ENCODE measurements at places on chromosomes 7 and 10.
A peak's percentile ranks its signal among the peaks of the same experiment; 100 is the strongest.

GRCh38 chr10:132827423-132827789 lies 41.5 kb upstream of the NKX6-2 start:
- DNase-seq: no peak

- no peak for DNase-seq
Measured at GRCh38 chr7:126657137-126657536, 595.6 kb downstream of the GRM8 start.

GRCh38 chr10:108112218-108112617 lies 947.7 kb upstream of the SORCS1 start:
- no peak for DNase-seq

DNA sequence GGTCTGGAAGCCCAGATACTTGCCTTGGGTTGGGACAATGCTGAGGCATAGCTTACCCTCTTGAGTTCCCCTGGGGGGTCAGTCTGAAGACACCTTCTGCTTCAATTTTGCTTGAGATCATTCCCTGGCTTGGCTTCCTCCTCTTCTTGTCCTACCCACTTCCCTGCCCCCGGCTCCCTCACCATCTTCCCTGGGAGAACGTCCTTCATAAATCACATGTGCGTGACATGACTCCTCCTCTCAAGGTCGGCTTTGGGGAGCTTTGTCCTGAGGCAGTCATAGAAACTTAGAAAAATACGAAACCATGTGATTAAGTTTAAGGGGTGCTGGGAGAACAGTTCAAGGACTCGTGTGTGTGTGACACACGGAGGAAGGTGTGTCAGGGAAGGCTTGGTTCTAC lies 122.6 kb downstream of the SH2D4B start:
- DNase-seq: no peak

- DNase-seq: peak; percentile 79
Measured at GRCh38 chr7:104207731-104208420, at the start of gene ORC5. Gene ORC5, minus strand, starts transcription at chr7:104208013. Its CDS starts 109 bp downstream, at chr7:104207904.

- DNase-seq: no peak
Measured at GRCh38 chr7:24722386-24723177, 34.7 kb downstream of the GSDME start.

DNA sequence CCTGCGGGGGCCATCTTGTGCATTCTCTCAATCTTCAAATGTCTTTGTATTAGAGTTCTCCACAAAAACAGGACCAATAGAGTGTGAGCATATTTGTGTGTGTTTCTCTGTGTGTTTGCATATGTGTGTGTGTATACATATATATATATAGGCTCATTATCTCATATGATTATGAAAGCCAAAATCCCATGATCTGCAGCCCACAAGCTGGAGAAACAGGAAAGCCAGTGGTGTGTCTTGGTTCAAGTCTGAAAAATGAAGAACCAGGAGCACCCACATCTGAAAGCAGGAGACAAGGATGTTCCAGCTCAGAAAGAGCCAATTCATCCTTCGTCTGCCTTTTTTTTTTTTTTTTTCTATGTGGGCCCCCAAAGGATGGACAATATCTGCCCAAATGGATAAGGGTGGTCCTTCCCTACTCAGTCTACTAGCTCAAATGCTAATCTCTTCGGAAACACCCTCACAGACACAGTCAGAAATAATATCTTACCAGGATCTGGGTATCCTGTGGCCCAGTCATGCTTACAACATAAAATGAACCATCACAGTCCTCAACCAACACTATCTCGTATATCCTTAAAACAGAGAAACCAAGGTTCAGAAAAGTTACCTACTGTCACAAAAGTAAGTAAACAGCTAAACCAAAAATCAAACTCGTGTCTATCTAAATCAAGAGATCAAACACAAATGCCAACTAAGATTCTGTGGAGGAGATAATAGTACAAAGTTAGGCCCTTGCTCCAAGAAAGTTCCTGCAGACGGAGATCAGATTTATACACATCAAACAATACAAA lies 141.9 kb downstream of the JMJD1C start:
- no peak for DNase-seq

GRCh38 chr10:11959966-11960365 lies 82.6 kb downstream of the UPF2 start:
- DNase-seq: no peak

DNA sequence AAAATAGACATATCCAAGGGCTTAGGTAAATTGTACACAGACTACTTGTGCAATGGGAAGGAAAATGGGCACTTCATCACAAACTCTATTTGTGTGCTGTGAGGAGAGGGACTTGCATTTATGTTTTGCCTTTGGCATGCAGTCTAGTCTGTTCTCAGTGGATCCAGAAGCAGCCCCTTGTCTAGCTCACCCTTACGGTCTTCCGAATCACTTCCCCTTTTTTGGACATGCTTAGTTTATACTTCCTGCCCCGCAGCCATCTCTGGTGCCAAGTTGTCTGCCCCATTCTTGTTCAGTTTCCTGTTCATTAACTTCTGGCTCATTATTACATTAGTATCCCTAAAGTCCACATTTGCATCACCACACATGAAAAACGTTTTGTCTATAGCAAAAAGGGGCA lies 161.6 kb downstream of the NRCAM start:
- DNase-seq: no peak

DNA sequence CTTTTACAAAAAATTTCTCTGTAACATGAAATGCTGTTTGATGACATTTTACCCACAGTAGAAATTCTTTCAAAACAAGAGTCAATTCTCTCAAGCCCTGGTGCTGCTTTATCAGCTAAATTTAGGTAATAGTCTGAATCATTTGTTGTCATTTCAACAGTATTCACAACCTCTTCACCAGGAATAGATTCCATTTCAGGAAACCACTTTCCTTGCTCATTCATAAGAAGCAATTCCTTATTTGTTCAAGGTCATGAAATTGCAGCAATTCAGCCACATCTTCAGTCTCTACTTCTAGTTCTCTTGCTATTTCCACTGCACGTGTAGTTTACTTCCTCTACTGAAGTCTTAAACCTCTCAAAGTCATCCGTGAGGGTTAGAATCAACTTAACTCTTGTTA lies 14.1 kb downstream of the STAG3 start:
- no peak for DNase-seq

- no peak for DNase-seq
Measured at GRCh38 chr10:110431659-110432058, 66.0 kb upstream of the DUSP5 start.

DNA sequence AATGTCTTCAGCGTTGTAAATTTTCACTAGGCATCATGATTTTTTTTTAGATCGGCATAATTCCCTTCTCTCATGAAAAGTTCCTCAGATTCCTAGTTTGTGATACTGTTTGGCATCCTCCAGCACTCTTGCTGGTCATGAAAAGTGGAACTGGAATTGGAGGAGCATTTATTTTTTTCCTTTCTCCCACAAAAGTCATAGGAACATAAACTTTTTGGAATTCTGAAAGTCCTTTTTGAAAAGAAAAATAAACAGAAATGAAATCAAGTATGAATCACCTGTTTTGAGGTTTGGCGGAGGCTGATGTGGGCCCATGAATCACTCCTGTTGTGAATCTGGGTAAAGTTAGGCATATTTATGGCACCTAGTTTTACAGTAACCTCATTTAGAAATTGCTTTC lies 17.7 kb downstream of the CACNB2 start:
- no peak for DNase-seq

- DNase-seq: no peak
Measured at GRCh38 chr7:130880668-130881067, 146.7 kb upstream of the KLF14 start.

DNA sequence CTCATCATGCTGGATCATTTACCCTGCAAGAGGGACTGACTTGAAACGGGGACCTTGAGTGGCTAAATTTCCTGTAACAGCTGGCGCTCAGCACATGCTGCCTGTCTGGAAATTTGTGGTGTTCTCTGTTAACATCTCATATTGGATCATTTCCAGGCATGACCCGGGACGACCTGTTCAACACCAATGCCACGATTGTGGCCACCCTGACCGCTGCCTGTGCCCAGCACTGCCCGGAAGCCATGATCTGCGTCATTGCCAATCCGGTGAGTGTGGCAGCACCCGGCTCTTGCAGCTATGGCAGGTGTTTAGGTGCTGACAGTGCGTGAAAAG lies 9.9 kb downstream of the MDH2 start:
- DNase-seq: no peak

All from renal cortex interstitium (tissue), 15 donors.